ENCODE measurements at places on chromosomes 6 and 20.

GRCh38 chr6:9564021-9564420 lies 850.9 kb downstream of the TFAP2A start:
- no peak for DNase-seq

DNA sequence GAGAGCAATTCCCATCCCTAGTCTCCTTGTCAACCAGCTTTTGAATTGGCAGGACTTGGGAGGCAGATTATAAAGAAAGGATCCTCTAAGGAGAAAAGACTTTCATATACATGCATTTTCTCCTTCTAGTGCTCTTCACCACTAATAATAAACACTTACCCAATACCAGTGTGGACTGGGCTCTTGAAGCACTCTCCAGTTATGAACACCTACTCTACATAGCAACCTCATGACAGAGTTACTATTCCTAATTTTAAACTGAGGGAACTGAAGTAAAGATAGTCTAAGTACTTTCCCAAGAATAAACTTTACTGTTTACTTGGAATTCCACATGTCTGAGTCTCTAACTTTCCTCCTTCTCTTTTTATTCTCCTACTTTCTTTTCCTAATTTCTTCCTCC lies 4.8 kb downstream of the COL9A1 start:
- DNase-seq = no peak

- DNase-seq = no peak
Measured at GRCh38 chr20:58559368-58559729, 44.1 kb upstream of the APCDD1L start.

- DNase-seq = no peak
Measured at GRCh38 chr6:159754959-159755914, 6.6 kb upstream of the ACAT2 start.

GRCh38 chr20:57170343-57170742 lies 96.1 kb downstream of the BMP7 start:
- no peak for DNase-seq

GRCh38 chr6:100915876-100916275 lies 34.7 kb upstream of the ASCC3 start:
- no peak for DNase-seq

DNA sequence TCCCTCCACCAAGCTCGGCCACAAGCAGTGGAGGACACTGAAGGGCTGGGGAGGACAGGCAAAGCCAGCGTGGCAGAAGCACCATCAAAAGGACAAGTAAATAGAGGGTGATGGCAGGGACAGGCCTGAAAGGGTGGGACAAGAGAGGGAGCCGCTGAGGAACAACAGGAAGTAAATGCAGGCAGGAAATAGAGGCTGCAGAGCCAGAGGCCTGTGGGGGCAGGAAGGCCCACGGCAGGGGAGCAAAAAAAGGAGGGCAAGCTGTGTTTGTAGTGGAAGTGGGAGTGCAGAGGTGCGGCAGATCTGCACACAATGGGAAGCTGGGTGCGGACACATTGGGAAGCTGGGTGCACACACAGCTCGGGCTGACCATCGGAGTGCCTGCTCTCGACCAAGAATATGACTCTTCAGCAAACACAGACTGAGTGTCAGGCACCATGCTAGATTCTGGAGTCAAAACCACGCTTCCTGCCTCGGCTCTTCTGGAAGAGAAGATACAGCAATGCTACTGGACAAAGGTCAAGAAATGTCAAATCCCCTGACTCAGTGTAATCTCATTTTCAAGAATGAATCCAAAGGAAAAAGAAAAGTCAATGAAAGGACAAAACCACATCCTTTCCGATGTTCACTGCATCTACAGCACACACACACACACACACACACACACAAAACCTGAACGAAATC lies 40.4 kb upstream of the RAB22A start:
- DNase-seq = no peak

DNA sequence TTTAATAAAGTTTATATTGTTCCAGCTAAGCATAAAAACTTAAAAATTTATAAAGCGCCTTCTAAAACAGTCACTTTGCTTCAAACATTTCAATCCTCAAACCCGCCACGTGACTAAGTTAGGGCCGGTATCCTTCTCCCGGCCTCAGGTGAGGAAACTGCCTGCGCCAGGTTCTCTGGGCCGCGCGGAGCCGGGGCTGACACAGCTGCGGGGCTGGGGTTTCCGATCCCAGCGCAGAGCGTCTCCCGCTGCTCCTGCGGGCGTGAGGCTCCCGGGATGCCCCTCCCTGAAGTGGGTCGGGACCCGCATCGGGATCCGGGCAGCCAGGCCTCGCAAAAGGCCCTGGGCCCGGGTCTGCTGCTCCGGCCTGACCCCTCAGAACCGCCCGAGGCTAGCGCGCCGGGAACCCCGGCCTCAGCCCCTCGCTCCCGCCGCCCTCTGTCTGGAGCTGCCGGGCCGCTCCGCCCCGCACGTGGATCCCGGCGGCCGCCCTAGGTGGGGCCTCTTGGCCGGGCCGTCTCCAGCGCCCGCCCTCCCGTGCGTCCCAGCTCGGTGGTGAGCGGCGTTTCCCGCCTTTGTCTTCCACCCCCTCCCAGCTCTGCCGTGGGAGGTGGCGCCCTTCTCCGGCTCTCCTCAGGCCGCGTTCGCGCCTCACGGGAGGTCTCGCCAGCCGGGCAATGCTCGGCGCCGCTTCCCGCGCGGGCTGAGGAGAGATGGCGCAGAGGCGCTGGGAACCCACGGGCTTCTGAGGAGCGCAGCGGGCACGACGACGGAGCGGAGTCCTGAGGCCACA lies 267.9 kb downstream of the DLL1 start:
- DNase-seq = no peak

DNA sequence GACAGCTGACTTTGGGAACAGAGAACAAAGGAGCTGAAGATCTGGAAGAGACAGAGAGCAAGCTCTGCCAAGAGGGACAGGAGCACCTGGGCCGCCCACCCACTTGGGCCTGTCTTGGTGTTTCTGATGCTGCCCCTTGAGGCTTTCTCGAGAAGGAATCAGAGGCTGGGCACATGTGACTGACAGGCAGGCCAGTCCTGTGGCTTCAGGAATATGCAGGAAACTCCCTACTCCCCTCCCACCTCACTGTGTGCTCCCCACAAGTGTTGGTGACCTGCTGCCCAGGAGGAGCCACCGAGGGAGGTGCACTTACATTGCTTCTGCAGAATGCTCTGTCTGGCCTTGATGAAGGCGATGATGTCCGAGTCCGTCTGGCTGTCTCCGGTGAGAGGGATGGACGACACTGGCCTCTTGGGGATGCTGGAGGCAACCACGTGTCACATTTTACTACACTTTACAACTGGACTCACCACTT lies 20.9 kb upstream of the KCNK16 start:
- DNase-seq = no peak

GRCh38 chr6:38593409-38593808 lies 46.3 kb downstream of the BTBD9 start:
- no peak for DNase-seq

GRCh38 chr6:142952614-142953013 lies 7.6 kb upstream of the HIVEP2 start:
- DNase-seq = no peak

DNA sequence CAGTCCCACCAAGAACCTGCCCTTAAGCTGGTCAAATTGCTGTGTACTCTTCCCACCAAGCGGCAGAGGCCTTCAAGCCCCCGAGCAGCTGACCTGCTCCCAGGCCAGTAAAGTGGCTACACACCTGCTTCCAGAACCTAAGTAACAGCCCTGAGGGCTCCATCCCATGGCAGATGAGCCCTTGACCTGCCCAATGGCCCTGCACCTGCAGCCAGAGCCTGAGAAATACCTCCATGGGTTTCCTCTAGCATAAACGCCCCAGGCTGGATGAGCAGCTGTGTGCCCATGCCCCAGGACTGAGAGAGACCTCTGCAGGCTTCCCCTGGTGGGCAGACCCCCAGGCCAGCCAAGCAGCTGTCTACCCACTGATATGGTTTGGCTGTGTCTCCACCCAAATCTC lies 123.0 kb upstream of the LAMA2 start:
- DNase-seq = no peak

GRCh38 chr6:170284126-170284773 lies 6.6 kb downstream of the DLL1 start:
- DNase-seq = no peak

Measured in right lung (tissue), 10 donors.